ENCODE measurements at places on chromosomes 7 and 10. TPM values are rescaled to one million over a fixed set of nuclear protein-coding genes. Genes with fewer than 3 reads are reported as not detected.

DNA sequence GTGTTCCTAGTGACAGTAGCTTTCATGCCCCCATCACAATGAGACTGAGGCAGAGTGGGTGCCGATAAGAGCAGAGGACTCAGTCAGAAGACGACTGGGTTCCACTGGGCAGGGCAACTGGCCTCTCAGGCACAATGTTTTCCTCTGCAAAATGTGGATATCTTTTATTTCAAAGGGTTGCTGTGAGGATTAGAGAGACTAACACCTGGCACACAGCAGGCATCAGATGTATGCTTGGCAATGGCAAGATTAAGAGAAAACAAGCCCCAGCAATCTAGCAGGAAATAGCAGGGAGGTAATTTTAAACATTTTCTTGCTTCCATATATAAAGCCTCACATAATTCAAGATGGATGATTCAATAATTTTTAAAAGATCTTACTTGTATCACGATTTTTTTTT is 28.0 kb downstream of the SGMS1 start:
- no peak for DNase-seq

DNA sequence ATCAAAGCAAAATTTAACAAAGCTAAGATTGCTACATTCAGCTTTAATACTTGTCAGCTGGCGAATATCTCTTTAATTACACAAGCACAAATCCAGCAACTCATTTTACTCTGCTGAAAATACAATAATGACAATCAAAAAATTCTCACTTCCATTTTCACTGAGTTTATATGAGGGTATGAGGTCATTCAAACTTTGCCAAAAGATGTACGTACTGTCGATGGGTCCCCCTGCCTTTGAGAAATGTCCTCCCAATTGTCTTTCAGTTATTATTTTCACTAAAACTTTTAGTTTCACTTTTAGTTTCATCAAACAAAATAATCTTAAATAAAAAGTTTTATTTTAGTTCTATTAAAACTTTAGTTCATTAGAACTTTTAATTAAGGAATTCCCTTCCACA is 159.5 kb upstream of the WDR11 start:
- no peak for DNase-seq

The MUC12 gene
- total RNA-seq, result not detected

The RSPH10B2 gene
- total RNA-seq, result 0.39 TPM

The WASHC2C gene
- 24.5 TPM for total RNA-seq

GRCh38 chr10:111265341-111265740 is 188.5 kb downstream of the ADRA2A start:
- DNase-seq, result no peak

The ENTPD1 gene
- total RNA-seq, result 6.2 TPM

- no peak for DNase-seq
These were observed 15.1 kb upstream of the CROT start for GRCh38 chr7:87330316-87330715.

DNA sequence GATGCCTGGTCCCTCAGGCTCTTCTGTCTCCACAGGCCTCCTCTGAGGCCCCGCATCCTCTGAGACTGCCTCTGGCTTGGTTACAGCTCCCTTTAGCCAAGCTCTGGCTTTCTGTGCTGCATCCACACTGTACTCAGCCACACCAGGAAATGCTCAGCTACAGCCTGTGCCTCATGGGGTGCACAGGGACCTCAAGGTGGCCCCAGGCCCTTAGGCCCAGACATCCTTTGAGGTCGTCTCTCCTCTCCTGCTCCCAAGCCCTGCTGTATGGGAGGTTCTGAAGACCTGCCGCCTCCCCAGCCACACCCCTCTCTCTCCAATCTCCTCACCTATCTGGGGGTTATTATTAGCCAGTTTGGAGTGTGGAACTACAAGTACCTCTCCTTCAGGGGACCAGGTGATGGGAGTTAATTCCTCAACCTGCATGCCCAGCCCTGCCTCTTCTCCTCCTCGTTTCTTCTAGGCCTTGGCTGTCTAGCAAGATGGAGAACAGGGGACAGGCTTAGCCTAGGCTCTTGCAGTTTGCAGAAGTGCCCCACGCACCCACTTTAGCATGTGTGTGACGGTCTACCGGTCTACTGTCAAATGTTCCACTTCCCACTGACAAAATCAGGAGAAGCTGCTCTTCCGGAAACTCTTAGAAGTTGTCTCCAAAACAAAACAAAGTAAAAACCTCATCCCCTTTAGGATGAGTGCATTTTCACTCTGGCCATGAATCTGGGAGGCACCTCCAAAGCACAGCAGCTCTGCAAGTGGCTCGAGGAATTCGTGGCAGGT is 64.0 kb upstream of the WAC start:
- no peak for DNase-seq

- peak; percentile 46 for DNase-seq
These were observed 1.5 kb downstream of the DOCK4 start for GRCh38 chr7:112204499-112205342.

DNA sequence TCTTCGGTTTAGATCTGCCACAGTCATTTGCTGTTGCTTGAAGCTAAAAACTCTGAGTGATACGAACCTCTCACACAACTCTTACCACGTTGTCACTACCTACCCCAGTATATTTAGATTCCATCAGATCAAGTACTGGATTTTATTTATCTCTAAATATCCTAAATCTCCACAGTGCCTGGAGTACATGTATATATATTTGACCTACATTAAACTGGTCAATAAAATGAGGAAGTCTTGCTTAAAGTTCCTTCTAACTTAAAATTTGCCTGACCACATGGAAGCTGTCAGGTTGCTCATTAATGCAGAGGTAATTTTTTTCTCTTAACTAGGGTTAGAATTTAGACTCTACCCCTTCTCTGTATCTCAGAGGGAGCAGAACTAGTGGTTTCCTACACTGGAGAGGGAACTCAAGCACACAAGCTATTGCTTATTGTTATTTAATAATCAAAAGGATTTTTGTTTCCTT is 3.1 kb upstream of the MACC1 start:
- no peak for DNase-seq

- no peak for DNase-seq
These were observed 13.4 kb downstream of the NHLRC2 start for GRCh38 chr10:113867904-113868303.

The NEUROG3 gene
- total RNA-seq, result not detected

The UTF1 gene
- not detected for total RNA-seq

The SNCG gene
- total RNA-seq, result 137 TPM

DNA sequence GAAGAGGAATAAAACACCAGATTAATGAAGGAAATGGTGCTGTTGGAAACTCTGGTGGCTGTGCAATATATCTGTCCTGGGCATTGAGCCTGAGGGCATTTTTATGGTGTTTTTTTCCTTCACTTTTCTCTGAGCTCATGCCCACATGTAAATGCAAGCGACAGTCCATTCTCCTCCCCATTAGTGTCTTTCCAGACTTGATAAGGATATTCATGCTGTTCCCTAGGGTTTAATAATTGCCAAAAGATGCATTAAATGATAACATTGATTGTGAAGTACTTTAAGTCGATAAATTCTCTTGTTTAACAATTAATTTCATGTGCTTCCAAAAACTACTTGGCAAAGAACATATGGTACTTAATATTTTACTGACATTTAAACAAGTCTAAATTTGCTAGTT is 384.7 kb downstream of the MDFIC start:
- DNase-seq, result no peak

GRCh38 chr7:431658-432111 is 88.0 kb downstream of the PDGFA start:
- DNase-seq, result no peak

DNA sequence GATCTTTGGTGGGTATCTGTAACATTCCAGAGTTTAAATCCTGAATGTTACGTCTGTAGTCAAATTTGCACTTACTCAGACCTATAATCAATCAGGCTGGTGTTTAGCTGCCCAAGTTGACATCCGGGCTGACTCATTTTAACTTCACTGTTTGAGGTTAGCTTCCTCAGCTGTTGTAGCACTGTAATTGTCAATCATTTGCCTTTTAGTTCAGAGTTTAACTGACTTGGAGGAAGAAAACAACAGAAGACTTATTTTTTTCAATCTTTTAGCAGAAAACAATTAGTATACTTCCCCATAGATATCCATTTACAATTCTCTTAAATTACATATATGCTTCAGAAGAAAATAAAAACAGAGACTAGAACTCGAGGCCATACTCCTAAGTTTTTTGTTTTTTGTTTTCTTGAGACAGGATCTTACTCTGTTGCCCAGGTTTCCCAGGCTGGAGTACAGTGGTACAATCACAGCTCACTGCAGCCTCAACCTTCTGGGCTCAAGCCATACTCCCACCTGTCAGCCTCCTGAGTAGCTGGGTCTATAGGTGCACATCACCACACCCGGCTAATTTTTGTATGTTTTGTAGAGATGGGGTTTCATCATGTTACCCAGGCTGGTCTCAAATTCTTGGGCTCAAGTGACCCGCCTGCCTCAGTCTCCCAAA is 38.5 kb upstream of the LRRC17 start:
- DNase-seq, result peak; percentile 95

- peak; percentile 74 for DNase-seq
These were observed 111.5 kb downstream of the CCNY start for GRCh38 chr10:35447693-35448407.

DNA sequence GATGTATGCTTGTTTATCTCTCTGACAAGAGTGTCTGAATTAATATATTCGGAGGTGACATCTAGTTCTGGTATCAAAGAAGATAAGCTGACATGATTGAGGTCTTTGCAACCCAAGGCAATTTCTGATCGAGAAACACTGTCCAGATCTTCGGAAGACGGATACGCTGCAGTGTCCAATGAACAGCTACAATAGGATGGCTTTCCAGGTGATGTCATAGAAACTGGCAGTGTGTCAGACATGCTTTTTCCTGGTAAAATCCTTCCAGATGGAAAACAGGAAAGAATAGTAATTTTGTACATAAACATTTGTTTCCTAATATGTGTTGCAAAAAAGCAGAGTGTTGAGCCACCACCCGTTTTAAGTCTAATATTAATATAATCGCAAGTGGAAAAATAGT is 33.4 kb downstream of the VWDE start:
- DNase-seq, result no peak
